ENCODE measurements at places on chromosomes 5 and 9.

GRCh38 chr9:116467740-116468351 is 219.3 kb upstream of the TRIM32 start:
- DNase-seq = no peak

GRCh38 chr9:124411514-124412227 is 3.6 kb downstream of the PSMB7 start:
- DNase-seq = no peak

GRCh38 chr9:135179976-135180375 is 92.5 kb downstream of the OLFM1 start:
- no peak for DNase-seq

DNA sequence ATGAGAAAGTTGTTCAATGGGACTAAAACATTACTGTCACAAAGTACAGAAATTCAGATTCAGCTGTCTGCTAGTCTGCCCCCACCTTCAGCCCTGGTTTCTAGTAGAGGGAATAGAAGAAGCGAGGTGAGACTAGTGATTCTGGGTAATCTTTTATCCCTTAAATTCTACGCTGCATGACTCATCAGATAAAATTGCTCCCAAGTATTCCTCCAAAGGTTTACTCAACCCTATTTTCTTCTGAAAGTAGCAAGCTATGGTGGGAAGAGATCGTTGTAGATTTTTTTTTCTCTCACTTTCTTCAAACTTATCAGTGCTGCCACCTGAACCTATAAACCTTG is 318.9 kb upstream of the RIOK2 start:
- DNase-seq = no peak

- no peak for DNase-seq
Observed at GRCh38 chr9:105842023-105842644, 147.8 kb downstream of the TMEM38B start.
